HEK293T (cell line): ENCODE measurements at places on chromosomes 13 and 19.

DNA sequence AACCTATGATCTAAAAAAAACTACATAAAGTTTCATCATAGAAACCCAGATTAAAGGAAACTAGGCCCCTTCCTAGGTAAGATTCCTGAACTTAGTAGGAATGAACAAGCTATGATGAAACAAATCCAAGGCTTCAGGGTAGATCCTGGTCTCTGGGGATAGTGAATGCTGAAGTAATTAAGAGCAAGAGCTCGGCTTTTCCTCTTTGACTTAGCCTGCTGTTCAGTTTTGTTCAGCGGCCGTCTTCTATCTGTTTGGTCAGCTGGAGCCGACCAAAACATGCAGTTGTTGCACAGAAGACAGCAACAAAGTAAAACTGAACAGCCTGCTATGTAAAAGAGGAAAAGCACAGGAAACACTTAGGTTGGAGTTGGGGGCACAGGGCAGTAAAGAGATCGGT is 44.1 kb upstream of the RFXAP start:
- DNase-seq = no peak

- DNase-seq = no peak
Observed at GRCh38 chr19:11931051-11931450, 6.1 kb downstream of the ZNF700 start.

GRCh38 chr19:32224371-32225244 is 120.8 kb upstream of the ZNF507 start:
- DNase-seq = peak; percentile 84

GRCh38 chr19:11359421-11359820 is 4.2 kb downstream of the PLPPR2 start:
- DNase-seq = no peak

DNA sequence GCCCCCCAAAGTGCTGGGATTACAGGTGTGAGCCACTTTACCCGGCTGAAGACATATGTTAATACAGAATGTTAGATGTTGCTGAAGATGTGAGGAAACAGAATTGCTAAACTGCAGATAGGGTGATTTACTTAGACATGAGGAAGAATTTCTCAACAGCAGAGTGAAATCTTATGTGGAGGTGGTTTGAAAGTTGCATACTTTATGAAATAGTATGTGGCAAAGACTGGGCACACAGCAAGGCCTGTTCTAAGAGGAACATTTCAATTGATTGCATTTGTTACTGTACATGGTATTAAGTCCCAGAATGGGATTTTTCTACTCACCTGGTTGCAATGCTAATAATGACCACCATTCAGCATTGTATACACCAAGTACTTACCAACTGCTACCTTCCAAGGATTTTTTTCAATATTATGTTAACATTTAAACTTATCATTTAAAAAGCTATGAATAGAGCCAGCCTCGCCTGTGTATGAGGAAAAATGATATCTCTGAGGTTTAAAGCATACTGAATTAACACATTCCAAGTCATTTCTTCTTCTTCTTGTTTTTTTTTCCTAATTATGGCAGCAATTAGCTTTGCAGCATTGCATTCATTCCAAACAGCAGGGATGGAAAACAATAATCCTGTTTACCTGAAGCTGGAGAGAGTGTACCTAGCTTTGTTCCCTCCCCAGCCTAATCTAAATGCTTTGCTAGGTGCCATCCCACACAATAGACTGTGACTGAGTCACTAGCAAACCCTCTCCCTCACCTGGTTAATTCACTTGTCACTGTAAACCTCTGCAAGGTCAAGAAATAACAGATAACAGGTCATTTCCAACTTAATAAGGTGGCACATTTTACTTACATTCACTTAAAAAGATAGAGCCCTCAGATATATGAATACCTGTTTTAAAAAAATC is 19.4 kb upstream of the KLF5 start:
- no peak for DNase-seq

GRCh38 chr13:65864039-65864438 is 1366.1 kb downstream of the PCDH9 start:
- DNase-seq = no peak

- no peak for DNase-seq
Observed at GRCh38 chr19:1018393-1018792, 2.5 kb downstream of the TMEM259 start.

GRCh38 chr19:41795031-41795461 is 1.3 kb upstream of the CEACAM3 start:
- peak; percentile 27 for DNase-seq

GRCh38 chr19:5530701-5531100 is 37.1 kb downstream of the TINCR start:
- no peak for DNase-seq

DNA sequence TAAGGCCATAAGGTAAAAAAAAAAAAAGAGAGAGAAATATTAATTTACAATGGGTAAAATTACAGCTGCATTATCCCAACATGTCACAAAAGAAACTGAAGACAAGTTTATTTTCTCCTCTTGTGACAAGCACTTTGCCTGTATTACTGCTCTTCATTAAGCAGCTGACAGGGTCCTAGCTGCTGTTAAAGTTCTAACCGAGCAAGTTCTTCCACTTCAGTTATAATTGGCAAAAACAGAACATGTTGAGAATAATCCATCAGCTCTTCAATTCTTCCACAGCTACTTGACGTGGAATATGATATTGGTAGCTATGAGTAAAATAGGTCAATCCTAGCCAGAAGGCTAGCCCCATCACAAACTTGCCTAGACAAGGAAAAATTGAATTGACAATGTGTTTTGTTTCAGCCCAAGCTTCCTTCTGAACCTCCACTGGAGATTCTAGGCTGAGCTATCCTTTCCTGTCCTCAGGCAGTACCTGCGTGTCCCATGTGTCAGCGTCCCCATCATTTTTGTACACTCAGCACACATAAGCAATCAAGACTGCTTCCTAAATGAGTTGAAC is 32.2 kb upstream of the DOCK9 start:
- no peak for DNase-seq

DNA sequence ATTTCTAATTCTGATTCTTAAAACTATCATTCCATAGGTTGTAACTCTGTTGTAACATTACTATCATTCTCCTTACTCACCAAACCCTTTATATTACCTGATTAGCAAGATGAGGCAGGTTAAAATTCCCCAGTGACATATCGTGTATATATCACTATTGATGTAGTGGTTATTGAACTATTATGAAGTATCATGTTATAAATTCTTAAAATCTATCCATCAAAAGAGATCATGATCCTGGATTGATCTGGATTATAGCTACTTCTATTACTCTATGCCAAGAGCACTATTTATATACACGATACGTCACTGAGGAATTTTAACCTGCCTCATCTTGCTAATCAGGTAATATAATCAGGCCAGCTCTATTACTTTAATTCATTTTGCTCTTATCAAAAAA is 533.9 kb downstream of the SLITRK6 start:
- no peak for DNase-seq

DNA sequence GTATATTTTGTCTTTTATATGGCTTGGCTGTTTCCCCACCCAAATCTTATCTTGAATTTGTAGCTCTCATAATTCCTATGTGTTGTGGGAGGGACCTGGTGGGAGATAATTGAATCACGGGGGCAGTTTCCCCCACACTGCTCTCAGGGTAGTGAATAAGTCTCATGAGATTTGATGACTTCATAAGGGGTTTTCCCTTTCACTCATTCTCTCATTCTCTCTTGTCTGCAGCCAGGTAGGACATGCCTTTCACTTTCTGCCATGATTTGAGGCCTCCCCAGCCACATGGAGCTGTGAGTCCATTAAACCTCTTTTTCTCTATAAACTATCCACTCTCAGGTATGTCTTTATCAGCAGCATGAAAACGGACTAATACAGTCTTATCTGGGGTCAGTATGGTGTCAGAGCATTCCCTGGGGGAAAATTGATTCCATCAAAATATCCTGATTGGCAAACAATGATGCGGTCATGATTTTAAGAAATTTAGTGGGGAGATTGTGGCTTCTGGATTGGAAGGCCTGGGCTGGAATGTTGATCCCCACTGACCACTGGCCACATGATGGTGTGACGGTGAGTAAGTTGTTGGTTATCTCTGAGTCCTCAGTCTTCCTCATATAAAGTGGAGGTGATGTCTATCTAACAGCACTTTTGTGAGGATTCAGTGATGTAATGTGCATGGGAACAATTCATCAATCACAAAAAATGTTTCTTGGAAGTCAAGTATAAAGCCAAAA is 27.5 kb upstream of the ANKRD10 start:
- DNase-seq = no peak

GRCh38 chr13:22073718-22074117 is 402.8 kb downstream of the FGF9 start:
- DNase-seq = no peak

DNA sequence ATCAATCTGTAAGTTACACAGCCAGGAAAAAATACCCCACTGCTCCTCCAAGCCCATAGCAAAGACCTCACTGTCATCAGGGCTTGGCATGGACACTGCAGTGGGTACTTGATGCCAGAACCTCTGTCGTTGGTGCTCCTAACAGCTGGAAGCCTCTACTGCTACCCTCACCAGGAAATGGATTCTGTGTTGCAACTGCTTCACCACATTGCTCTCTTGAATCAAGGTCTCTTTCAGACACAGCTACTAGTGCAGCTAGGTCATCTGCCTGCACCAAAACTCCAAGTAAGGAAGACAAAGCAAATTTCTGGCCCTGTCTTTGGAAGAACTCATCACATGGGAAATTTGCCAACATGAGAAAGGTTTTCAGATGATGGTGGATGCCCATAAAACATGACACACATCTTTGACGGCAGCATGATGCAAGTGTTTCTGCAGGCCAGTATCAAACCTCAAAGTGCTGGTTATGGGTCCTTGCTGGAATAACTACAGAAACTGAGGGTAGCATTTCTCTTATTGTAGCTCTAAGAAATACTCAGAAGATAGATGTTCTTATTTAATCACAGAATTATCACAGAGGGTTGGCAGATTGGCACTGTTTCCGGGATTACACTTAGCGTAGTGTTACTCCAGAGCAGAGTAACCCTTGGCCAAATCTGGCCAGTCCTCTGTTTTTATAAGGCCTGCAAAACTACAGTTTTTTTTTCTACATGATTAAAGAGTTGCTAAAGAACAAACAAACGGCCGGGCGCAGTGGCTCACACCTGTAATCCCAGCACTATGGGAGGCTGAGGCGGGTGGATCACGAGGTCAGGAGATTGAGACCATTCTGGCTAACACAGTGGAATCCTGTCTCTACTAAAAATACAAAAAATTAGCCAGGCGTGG is 12.9 kb upstream of the PCCA start:
- no peak for DNase-seq

DNA sequence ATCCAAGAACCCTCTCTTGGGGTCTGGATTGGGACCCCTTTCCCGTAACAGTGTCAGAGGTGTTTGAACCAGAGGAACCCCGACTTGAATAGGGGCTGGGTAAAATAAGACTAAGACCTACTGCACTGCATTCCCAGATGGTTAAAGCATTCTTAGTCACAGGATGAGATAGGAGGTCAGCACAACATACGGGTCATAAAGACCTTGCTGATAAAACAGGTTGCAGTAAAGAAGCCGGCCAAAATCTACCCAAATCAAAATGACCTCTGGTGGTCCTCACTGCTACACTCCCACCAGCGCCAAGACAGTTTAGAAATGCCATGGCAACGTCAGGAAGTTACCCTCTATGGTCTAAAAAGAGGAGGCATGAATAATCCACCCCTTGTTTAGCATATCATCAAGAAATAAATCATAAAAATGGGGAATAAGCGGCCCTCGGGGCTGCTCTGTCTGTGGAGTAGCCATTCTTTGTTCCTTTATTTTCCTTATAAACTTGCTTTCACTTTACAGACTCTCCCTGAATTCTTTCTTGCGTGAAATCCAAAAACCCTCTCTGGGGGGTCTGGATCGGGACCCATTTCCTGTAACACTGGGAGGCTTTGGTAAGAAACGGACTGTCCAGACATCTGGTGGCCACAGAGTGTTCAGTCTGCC is 4.4 kb upstream of the SIN3B start:
- DNase-seq = no peak
